ENCODE measurements at places on chromosomes 3 and 15. TPM values are rescaled to one million over a fixed set of nuclear protein-coding genes. Genes with fewer than 3 reads are reported as not detected.

Gene PFN2
- total RNA-seq: 138 TPM

Gene EEF1AKMT4
- 4.7 TPM for total RNA-seq

Gene FOXB1
- total RNA-seq: not detected

Gene ADAM10
- total RNA-seq: 144 TPM

Gene SLC28A2
- total RNA-seq: not detected

Gene TEX264
- total RNA-seq: 43.0 TPM

Gene MAP2K5
- 7.3 TPM for total RNA-seq

Gene DOCK3
- total RNA-seq: 0.16 TPM

Gene PODXL2
- total RNA-seq: 0.65 TPM

Gene COL8A1
- 726 TPM for total RNA-seq

Gene CALML4
- 3.3 TPM for total RNA-seq

Gene CMC1
- total RNA-seq: 3.6 TPM

Gene PRR23E
- total RNA-seq: not detected
